ENCODE measurements at places on chromosomes 16 and 17.
A peak's percentile ranks its signal among the peaks of the same experiment; 100 is the strongest.

- DNase-seq: no peak
Measured at GRCh38 chr17:61505846-61506627, 53.8 kb downstream of the TBX4 start.

- no peak for DNase-seq
Measured at GRCh38 chr17:61750656-61751055, 112.7 kb downstream of the BRIP1 start.

- no peak for DNase-seq
Measured at GRCh38 chr17:67113486-67113885, 69.1 kb downstream of the CACNG1 start.

- no peak for DNase-seq
Measured at GRCh38 chr16:6146874-6147425, 1049.4 kb upstream of the EEF2KMT start.

GRCh38 chr17:67629971-67630320 is 87.8 kb upstream of the NOL11 start:
- peak; percentile 78 for DNase-seq
